NCI-H1436 treated with DMSO at 0.1 percent for 48 hours (cell line): ENCODE measurements at places on chromosomes 5 and 9.

DNA sequence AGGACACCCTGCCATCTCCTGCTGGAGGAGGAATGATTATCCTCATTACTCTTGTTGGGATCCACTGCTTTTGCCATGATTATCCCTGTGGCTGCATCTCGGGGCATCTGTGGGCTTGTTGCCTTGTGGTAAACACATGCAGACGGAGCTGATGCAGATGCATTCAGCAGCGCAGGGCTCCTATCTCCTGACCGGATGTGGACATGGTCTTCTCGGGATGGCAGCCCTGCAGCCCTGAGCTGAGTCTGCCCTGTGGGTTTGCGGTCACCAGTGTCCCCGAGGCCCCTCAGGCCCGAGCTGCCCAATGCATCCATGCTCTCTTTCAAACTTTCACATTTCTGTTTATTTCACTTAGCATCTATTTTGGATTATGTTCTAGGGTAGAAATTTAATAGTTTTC, 250.4 kb upstream of the IRX1 start:
- DNase-seq: no peak

DNA sequence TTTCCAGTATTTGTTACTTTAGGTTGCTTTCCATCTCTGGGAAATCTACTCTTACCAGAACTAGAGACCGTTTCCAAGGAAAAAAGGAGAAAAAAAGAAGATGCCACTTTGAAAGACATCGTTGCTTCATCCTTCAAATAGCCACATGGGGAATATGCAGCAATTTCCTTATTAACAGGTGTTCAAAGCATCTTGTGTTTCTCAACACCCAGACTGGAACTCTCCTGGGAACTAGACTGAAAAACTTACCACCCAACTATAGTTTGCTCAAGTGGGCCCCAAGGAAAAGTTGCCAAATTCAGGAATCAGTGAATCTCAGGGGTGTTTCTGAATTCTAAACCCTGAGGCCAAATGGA, 80.0 kb upstream of the JAK2 start:
- DNase-seq: no peak

DNA sequence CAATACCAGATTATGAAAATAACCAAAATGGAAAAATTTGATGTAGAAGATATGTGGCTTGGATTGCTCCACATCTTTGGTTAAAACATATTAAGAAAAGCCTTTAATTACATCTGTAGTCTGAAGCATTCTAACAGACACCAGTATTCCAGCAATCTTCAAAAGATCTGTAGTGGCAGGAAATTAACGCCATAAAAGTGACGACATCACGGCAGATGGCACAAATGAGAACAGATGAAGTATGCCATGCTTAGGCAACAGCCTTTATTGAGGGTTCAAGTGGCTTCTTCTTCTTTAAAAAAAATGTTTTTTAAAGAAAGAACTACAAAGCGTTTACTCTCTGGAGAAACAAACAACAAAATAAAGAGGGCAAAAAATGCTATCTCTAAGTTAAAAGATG, 164.2 kb downstream of the MEF2C start:
- no peak for DNase-seq

GRCh38 chr5:195401-196160, 4.3 kb downstream of the LRRC14B start:
- DNase-seq: no peak

DNA sequence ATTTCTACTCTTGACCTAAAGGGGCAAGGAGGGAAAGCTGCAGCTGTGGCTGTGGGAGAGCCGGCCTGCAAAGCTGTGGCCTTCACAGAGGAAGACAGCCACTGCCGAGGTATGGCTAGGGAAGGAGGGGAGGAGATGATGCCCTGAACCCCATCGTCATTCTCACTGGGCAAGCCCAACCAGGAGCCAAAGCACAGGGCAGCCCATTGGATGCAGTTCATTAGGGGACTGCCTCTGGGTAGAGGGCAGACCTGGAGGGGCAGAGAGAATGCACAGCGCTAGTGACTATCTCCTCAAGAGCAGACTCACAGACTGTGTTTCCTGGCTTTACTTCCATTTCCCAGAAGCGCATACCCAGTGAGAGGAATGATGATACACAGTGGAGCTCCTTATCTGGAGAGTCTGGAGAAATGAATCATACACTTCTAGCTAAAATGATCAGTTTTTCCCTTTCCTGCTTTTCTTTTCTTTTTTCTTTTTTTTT, 47.2 kb upstream of the TTC23L start:
- DNase-seq: no peak

DNA sequence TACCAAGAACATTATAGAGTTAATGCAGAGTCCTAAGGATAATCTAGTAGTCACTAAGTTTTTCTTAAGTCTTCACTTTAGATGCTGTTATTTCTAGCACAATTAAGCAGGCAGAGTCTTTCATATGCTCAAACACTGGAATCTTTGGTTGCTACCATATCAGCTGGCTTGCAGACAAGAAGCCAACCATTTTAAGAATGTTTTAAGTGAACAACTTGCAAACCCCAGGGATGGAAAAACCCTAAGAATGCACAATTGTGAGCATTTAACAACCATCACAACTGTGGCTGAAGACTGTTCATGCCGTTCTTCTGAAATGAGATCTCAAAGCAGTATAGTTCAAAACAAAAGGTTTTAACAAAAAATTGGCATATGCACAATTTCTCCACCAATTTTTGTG, 55.1 kb downstream of the CSNK1A1 start:
- no peak for DNase-seq

GRCh38 chr5:67196537-67197059, at the start of gene CD180:
Gene CD180, minus strand, starts transcription at chr5:67196799. Its CDS starts 158 bp downstream, at chr5:67196641.
- DNase-seq: no peak

- DNase-seq: no peak
These were observed 63.8 kb downstream of the TMEM252 start for GRCh38 chr9:68476847-68477246.

DNA sequence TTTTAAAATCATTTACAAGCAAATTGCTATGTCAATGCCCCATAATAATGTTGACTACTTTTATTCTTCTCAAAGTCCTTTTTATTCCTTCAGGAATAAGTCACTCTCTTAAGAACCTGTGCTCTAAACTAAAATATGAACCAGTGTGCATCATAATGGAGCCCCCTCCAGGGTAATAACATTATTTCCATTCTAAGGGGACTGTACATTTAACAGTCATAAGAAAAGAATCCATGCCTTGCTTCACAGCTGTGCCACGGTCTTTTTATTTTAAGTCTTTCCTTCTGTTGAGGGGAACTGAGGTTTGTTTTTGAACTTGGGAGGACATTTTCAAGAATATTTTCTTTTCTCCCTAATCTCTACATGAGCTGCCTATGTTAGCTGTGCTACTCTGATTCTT, 297.6 kb downstream of the MAN2A1 start:
- DNase-seq: no peak

DNA sequence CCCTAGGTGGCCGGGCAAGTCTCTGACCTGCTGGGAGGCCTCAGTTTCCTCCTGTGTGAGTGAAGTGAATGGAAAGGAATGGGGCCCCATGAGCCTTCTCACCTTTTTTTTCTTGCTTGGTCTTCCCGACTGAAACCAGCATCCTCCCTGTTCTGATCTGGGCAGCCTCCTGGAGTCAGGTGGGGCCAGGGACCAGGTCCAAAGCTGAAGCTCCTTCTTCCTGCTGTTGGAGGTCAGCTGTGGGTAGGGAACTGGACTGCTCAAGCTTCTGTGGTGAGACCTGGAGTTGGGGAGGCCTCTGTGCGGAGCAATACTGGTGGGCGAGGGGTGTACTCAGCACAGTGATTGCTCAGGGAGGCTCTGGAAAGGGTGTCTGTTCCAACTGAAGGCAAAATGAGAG, 99.7 kb downstream of the PCSK1 start:
- DNase-seq: no peak

DNA sequence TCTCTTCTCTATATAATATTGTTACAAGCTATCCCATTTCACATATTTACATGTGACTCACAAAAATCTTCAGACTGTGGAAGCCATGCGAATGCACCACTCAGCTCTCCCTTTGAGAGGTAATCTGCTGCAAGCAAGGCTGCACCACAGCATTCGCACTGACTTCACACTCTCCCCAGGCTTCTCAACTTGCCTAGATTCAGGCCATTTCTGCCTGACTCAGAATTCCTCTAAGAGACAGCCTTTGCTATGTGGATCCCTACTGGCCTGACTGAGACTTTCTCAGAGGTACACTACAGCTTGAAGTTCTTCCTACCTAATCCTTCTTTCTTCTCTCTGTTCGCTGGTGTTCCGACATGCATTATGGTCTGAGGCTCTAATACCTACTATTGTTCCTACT, 21.1 kb upstream of the DMRTA1 start:
- no peak for DNase-seq

- DNase-seq: no peak
These were observed 46.7 kb upstream of the UBQLN1 start for GRCh38 chr9:83754383-83754977.

DNA sequence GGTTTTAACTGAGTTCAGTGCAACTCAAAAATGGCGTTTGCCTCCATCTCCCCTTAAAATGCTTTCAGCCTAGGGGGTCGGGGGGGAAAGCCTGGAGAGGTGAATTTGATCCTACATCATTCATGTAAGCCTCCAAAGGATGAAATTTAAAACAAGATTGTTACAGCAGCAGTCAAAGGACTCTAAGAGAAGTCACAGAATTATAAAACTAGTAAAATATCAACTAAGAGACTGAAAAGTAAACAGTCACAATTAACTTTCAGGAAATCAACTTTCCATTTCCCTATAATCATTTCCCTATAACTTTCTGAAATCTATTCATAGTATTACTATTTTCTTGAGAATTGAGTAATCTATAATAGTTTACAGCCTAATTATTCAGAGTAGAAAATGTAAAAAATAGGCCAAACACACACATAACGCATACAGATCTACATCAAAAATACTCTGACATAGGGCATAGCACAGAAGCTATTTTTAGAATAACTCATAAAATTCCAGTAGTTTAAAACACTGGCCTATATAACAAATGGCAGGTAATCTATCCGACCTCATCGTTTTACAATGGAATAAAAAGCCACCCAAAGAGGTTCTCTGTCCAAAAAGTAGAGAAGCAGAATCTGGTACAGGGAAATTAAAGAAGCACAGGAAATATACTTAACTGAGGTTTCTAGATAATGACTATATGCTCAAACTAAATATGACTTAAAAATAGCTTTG, 37.6 kb downstream of the FBXL17 start:
- no peak for DNase-seq

GRCh38 chr5:115384587-115385375, 88.3 kb upstream of the CCDC112 start:
- no peak for DNase-seq

DNA sequence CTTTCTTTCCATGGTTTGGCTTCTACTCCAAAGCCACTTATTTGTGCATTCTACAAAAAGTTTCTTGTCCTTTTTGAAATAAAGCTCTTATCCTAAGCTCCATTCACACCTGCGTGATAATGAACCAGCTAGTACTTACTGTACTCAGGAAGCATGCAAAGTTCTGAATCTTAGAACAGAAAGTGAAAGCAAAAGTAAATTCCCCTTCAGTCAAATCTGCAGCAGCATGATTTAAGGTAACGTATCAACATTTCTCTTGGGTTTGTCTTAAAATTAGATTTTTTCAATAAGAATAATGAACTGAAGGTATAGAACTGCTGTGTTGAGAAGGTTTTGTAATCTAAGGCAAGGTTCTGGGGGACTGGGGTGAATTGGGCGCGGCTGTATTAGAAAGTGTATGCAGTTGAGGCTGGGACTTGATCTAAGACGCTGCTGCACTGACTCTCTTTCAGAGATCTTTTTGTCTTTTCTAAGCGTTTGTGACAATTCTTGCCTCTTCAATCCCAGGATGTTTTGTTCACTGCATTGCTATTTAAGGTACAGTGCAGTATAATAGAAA, at the start of gene ERAP2:
ERAP2 (plus strand) TSS at position 209 of the 559 bp plus-strand sequence. CDS start 3,186 bp downstream, outside the sequence.
- DNase-seq: peak; percentile 22

DNA sequence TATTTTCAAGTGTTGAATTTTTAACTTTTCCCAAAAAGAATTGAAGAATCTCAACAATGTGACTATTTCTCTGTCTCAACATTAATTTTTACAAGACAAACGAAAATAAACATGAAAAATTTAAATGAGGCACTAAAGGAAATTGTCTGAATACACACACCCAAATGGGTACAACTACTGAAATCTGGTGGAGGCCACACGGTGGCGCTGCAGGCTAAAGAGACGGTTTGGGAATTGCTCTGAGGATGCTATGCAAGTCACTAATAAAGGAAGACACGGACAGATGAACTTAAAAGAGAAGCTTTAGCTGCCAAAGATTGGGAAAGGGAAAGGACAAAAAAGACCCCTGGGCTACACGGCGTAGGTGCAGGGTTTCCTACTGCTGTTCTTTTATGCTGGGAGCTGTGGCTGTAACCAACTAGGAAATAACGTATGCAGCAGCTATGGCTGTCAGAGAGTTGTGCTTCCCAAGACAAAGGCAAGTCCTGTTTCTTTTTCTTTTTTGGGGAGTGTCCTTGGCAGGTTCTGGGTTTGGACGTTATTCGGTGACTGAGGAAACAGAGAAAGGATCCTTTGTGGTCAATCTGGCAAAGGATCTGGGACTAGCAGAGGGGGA, at the start of gene PCDHB10:
PCDHB10 (plus strand) TSS at position 244 of the 616 bp plus-strand sequence; CDS start at position 444, 200 bp downstream.
- DNase-seq: no peak

DNA sequence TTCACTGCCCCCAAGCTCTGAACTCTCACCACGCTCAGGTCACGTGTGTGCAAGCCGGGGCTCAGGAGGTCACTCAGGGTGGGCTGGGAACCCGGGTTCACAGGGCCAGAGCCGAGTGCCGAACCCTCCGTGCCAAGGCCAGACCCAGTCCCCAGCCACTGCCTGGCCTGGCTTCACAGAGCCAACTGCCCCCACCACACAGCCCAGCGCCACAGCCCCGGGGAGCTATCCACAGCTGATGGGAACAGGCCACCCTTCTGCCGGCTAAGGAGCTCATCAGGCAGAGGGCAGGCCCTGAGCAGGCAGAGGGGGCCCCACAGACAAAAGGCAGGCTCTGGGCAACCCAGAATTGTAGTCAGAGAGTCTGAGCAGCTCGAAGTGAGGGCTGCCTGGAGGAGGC, 117.0 kb downstream of the VAV2 start:
- no peak for DNase-seq

DNA sequence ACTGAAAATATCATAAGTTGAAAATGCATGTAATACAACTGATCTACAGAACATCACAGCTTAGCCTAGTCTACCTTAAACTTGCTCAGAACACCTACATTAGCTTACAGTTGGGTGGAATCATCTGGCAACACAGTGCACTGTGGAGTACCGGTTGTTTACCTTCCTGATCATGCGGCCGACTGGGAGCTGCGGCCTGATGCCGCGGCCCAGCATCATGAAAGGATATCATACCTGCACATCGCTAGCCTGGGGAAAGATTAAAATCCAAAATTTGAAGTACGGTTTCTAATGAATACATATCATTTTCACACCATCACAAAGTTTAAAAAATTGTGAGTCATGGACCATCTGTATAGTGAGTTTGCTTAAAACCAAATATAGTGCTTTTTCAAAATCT, 1.8 kb downstream of the HACD4 start:
- DNase-seq: no peak
